ENCODE measurements at places on chromosomes 3 and 15.
A peak's percentile ranks its signal among the peaks of the same experiment; 100 is the strongest.

DNA sequence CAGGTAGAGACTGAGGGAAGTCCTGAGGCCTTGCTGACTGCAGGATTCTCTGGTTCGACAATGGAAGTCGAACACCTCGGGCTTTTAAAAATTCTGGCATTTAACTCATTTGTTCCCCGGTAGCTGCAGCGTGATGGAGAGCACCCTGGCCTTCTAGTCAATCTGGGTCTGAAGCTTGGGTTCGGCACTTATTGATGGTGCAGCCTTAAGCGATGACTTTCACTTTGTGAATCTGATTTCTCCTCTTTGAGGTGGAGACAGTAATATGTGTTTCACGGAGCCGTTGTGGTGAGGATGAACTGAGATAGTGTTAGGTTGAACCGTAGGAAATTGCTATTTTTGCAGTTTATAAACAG is 621 bp upstream of the PARP6 start:
- DNase-seq, result no peak

GRCh38 chr15:41838400-41838897 is at the start of gene PLA2G4B:
Gene PLA2G4B (plus strand): TSS chr15:41838847. CDS start chr15:41838914, 67 bp downstream.
- DNase-seq, result no peak

DNA sequence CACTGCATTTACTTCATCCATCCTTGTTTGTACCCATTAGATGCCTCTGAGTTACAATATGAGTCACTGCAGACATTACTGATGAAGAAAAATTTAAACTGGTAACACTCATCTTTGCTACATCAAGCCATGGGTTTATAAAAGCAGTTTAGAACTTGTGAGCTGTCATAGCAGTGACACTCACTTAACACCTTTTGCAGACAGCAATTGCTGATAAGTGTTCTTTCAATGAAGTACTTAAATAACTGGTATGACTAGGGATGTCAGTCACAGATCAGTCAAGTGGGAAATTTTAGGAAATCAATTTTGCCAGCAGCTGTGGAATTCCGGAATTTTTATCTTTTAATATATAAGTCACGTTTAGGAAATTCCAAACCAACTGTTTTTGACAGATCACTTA is 643.0 kb downstream of the TBL1XR1 start:
- DNase-seq, result no peak

DNA sequence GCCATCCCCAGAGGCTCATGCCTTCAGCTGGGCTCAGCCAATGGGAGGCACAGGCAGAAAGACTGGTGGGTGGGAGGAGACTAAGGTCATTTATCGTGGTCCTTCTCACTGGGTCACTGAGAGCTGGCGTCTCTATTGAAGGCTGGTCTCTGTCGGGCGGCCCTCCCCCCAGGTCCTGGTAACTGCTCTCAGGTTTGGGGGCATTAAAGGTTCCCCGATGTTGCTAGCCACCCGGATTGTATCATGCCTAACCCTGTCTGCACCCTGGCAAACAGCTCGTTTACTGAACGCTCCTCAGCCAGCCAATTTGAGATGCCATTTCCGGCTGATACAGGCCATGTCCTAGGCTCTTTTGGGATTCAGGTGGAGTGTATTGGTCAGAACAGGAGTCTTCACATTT is 10.5 kb downstream of the SELENOS start:
- no peak for DNase-seq

DNA sequence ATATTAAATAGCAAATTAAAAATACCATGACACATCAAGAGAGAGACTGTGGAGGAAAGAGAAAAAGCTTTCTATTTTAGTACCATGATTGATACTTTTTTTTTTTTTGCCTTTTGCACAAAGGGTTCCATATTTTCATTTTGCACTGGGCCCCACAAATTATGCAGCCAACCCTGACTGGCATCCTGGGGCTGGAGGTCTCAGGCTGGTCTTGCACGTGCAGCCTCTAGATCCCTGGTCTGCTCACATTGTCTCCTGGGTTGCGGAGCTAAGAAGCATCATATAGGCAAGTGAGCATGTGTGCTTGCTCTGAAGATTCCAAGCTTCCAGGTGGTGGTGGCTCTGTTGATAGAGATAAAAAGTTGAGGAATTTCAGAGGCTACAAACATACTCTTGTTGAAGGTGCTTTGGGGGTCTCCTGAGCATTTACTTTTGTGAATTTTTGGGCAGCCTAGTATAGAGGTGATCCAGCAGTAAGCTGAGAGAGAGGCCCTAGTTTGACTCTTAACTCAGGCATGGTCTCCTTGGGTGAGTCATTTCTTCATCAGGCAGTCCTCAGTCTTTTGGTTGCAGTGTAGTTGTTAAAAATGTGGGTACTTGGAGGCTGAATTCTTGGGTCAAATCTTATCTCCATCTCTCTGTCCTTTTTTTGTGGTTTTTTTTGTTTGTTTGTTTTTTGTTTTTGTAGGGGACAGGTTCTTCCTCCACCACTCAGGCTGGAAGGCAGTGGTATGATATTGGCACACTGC is 31.3 kb downstream of the SMAD3 start:
- DNase-seq, result no peak

GRCh38 chr15:51750792-51751696 is at the start of gene TMOD2:
Gene TMOD2 (plus strand): TSS chr15:51751597. CDS start chr15:51766442, 14,845 bp downstream.
- DNase-seq, result peak; percentile 68

DNA sequence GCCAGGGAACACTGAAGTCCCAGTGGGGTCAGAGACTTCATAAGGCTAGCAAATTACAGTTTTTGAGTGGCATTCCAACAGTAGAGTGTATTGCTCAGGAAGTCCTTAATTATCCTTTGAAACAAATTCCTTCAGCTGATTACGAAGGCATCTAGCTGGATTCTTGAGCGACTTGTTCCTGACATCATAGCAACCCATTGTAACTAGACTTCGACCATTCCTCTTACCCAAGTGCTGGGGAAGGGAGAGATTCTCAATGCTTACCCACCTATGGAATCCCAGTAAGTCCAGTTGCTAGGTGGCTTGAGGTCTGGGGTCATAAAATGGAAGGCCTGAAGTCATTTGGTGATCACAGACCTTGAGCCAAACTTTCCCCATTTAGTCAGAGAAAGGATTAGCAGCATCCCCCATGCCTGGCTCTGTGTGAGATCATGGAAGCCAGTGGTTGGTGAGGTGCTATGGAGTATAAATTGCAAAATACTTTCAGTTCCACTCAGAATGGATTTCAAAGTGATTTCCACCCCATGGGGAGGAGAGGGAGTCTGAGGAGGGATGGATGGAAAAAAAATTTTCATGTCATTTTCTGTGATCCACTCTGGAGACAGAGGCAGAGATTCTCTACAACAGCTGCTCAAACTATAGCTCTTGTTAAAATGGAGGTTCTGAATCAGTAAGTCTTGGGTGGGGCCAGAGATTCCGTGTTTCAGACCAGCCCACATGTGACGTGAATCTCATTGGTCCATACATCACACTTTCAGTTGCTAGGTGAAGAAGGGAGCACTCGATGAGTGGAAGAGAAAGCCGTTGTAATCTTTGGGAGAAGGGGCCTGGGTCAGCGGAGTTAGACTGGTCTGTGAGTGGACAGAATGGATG is 45.7 kb downstream of the CD86 start:
- DNase-seq, result no peak

DNA sequence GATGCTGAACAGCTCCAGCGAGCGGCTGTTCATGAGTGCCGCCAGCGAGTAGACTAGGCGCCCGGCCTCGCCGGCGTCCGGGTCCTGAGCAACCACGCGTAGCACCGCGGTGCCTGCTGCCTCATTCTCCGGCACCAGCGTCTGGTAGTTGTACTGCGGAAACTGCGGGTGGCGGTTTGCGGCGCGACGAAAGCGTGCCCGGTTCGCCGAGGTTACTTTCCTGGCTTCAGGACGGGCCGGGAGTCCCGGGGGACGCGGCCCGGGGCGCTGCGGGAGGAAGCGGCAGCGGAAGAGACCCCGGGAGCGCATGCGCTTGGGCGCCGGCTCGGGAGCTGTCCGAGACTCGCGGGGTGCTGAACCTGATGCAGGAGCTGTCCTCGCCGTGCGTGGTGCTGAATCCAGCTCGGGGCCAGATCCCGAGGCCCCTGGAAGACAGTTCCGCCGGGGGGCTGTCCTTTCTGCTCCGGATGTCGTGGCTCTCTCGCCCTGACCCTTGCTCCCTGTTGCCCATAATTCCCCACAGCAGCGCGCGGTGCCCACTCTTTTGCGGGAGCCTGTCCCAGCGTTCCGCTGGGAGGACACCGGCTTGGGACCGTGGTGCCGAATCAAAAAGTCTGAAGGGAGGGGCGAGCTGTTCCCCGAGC is 1.1 kb downstream of the CELSR3 start:
- DNase-seq, result peak; percentile 82

DNA sequence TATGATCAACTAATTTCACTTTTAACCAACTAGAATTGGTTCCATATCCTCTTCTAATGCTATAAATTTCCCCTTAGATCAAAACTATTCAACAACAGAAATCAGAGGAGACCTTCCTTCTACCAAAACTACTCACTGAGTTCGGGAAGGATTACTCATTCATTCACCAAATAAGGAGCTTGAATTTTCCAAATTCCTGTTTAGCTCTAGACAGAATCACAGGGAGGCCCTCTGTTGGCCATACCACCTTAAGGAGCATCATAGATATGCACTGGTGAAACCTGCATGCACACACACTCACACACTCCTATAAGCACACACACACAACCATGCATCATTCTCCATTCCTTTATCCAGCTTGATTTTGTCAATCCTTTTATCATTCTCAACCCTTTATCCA is 49.0 kb downstream of the SUCLG2 start:
- DNase-seq, result no peak

GRCh38 chr3:142459929-142460328 is 12.1 kb upstream of the XRN1 start:
- DNase-seq, result no peak

DNA sequence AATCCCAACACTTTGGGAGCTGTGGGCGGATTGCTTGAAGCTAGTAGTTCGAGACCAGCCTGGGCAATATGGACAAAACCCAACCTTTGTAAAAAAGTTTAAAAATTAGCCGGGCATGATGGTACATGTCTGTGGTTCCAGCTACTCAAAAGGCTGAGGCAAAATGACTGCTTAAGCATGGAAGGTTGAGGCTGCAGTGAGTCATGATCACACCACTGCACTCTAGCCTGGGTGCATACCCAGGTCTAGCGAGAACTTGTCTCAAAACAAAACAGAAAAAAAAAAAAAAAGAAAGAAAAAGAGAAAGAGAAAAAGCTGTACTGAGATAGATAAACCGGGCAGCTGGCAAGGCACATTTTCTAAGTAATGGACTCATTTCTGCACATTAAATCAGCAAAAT is 10.6 kb downstream of the ARPP19 start:
- DNase-seq, result no peak

DNA sequence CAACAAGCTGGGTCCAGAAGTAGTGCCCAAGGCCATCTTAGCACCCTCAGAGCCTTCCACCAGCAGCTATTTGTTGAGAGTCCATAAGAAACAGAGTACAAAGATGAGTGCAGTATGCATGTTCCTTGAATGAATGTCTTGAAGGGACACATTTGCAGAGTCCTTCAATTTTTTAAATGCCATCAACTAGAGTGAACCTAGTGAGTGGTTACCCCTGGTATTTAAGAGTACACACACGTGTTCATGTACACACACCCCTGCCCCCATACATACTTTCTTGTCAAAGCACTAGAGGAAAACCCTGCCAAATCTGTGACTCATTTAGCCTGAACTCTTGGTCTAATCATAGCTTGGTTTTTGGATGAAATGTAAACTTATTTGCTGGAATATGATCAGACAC is 84.5 kb upstream of the GALNT15 start:
- DNase-seq, result no peak

DNA sequence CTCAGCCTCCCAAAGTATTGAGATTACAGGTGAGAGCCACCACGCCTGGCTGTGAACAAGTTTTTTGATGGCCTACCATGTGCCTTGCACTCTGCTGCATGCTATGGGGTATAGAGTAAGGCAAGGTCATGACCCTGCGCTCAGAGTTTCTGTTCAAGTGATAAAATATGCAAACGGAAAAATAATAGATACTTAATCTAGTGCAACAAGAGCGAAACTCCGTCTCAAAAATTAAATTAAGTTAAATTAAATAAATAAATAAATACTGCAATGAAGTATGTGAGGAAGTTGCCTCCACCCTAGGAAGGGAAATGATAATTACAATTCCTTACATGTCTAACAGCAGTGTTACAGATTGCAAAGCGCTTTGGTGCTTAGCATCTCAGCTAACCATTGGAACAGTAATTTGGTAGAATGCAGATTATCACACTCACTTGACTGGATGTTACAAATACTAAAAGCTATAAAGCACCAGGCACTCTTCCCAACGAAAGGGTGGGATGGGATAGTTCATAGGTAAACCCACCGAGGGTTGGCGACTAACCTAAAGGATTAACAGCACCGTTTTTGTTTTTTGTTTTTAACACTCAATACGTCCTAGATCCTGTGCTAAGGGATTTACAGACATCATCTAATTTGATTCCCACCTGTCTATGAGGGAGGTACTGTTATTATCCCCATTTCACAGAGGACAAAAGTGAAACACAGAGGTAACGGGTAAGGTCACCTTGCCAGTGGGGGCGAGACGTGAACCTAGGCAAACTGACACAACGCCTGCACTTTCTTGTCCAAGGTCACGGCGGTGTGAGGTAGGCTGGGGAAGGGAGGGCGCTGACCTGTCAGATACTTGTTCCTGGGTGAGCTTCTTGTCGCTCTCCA is 793 bp upstream of the FANCD2 start:
- no peak for DNase-seq

- no peak for DNase-seq
These were observed 93.9 kb downstream of the WNT7A start for GRCh38 chr3:13785853-13786436.

DNA sequence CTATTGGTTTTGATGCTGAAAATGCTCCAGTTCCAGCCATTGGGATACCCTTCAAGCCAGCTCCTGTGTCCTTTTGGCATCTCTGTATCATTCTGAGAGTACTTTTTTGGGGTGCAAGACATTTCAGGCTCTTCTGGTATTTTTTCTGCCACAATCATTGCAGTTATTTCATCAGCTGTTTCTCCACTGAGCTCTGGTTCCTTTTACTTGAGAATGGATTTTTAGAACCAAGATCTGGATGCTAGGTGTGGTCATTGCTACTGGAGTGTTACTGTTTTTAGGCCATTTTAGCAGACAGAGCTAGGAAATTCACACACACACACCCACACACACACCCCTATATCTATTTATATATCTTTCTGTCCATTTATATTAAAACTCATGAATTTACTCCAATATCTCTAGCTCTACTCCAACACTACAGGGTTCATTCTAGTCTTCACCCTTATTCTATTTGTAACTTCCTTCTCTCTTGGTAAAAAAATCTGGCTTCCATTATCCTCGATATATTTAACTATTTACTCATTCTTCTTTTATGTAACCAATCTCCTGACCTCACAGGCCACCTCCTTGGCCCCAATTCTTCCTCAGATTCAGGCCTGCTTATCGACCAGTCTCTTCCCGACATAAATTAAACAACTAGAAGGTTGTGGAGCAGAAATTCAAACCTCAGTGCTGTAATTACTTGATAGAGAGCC is 17.0 kb downstream of the SLC35G2 start:
- no peak for DNase-seq

- DNase-seq, result peak; percentile 41
These were observed at the start of gene CXCR6 for GRCh38 chr3:45943207-45943846. Gene CXCR6 (plus strand): TSS chr3:45943464. CDS start chr3:45946482, 3,018 bp downstream.

DNA sequence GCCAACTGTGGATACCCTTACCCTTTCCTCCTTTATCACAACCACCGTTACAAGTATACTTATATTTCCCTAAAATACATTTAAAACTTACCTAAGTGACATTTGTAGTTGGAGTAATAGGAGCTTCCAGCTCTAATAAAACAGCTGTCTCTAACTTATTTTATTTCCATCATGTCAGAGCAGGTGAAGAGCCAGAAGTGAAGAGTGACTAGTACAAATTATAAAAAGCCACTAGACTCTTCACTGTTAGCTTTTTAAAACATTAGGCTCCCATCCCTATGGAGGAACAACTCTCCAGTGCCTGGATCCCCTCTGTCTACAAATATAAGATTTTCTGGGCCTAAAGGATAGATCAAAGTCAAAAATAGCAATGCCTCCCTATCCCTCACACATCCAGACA is 102.3 kb downstream of the MME start:
- no peak for DNase-seq
